ENCODE measurements at places on chromosomes 6 and 20.
A peak's percentile ranks its signal among the peaks of the same experiment; 100 is the strongest.

DNA sequence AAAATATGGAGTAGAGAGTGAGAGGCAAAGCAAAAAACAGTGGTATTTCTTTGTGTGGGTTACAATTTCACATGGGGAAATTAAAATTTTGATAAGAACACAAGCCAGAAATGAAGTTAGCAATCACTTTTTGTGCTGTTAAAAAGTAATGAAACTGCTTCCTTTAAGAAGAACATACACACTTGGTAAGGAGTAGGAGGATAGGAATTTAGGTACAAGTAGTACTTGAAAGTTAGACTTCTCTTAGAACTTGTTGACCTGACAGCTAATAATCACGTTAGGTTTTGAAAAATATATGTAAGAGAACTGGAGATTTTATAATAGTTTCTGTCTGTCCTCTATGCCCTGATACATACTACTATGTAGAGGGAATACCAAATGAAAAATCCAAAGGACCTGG lies 260.8 kb downstream of the ADGRB3 start:
- DNase-seq: no peak

DNA sequence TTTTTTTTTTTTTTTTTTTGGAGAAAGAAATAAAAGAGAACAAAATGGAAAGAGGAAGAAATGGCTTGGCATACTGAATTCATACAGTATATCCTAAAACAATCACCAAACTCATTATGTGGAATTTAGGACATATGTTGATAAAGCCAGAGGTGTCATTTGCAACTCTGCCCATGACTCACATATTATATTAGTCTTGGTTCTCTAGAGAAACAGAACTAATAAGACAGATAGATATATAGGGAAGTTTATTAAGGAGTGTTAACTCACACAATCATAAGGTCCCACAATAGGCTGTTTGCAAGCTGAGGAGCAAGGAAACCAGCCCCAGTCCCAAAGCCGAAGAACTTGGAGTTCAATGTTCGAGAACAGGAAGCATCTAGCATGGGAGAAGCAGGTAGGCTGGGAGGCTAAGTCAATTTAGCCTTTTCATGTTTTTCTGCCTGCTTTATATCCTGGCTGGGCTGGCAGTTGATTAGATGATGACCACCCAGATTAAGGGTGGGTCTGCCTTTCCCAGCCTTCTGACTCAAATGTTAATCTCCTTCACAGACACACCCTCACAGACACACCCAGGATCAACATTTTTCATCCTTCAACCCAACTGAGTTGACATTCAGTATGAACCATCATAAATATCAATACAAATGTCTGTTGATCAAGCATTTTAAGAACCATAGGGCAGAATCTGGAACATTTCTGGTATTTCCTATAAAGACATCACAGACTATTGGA lies 102.3 kb downstream of the UBE3D start:
- no peak for DNase-seq

- DNase-seq: no peak
These were observed 303.4 kb downstream of the THBS2 start for GRCh38 chr6:168949981-168950857.

- peak; percentile 29 for DNase-seq
These were observed 717 bp downstream of the CSNK2A1 start for GRCh38 chr20:542777-543368.

DNA sequence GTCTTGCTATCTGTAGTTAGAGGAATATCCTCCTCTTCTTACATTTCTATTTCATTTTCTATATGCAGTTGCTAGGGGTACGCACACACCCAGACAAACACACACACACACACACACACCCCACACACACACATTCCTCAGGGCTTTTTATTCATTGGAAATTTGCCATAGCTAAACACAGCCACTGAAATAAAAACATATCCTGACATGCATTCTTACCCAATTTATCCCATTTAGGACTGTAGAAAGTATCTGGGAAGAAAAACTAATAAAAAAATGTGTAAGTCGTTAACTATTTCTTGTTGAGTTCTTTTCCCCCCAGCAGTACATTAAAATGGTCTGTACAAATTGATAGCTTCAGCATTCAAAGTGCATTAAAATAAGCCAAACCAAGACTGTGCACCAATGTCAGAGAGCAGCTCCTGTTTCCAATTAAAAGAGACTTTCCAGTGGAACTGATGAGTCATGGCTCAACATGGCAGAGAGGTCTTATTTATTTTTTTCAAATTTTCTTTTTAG lies 357.9 kb upstream of the AGPAT4 start:
- no peak for DNase-seq

DNA sequence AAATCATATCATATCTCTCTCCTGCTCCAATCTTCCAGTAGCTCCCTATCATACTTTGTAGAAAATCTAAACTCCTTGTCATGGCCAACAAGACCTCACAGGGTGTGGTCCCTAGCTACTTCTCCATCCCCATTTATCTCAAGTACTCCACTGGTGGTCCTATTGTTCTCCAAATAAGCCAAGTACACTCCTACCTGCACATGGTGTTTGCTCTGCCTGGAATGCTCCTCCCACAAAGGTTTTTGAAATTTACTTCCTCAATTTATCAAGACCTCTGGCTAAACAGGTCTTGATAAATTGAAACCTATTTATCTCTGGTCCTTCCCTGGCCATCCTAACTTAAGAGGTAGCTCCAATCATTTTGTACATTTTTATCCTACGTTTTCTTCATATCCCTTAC lies 12.1 kb downstream of the TMX4 start:
- DNase-seq: peak; percentile 43

- DNase-seq: peak; percentile 32
These were observed 65.2 kb downstream of the RIPOR3 start for GRCh38 chr20:50625986-50626677.

- DNase-seq: no peak
These were observed 38.1 kb downstream of the CDS2 start for GRCh38 chr20:5164645-5165625.

- DNase-seq: no peak
These were observed 191.1 kb downstream of the ZMYND8 start for GRCh38 chr20:47165376-47165865.

- no peak for DNase-seq
These were observed 28.0 kb downstream of the PNLDC1 start for GRCh38 chr6:159828074-159828473.

- peak; percentile 30 for DNase-seq
These were observed 401.9 kb downstream of the THBS2 start for GRCh38 chr6:168851460-168852375.

DNA sequence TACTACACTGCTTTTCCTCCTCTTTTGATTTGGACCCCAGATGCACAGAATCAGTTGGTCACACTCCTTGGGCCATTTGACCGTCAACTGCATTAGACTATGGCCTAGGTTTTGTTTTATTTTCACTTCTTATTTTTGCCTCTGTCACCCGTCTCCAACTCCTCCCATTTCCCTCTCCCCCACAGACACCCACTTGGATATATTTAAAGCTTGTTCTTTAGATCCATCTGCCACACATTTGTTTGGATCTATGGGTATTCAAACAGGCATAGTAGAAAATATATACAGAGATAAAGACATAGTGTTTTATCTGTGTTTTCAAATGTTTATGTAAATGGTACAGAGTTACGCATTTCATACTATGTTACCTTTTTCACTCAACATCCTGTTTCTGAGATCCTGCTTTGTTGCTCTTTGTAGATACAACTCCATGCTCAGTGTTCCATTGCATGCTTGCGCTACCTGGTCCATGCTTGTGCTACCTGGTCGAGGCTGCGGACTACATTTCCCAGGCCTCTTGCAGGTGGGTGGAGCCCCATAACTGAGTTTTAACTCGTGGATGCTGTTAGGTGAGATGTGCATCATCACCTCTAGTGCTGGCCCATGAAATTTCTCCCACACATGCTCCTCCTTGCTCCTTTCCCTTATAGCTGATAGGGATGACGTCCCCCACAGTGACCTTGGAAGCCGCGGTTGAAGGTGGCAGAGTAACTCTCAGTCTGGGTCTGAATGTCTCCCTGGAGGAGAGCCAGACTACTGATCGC lies 11.5 kb upstream of the PREX1 start:
- DNase-seq: no peak

DNA sequence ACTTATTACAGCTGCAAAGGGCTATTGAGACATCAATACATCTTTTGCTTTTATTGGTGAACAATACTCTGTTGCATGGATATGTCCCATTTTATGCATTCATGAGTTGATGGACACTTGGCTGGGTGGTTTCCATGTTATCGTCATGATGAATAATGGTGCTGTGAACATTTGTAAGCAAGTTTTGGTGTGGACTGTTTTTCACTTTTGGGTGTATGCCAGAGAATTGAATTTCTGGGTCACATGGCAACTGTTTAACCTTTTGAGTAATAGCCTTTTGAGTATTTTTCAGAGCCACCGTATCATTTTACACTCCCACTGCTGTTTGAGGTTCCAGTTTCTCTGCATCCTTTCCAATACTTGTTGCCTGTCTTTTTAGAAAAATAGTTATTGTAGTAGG lies 107.0 kb downstream of the JARID2 start:
- DNase-seq: peak; percentile 22

DNA sequence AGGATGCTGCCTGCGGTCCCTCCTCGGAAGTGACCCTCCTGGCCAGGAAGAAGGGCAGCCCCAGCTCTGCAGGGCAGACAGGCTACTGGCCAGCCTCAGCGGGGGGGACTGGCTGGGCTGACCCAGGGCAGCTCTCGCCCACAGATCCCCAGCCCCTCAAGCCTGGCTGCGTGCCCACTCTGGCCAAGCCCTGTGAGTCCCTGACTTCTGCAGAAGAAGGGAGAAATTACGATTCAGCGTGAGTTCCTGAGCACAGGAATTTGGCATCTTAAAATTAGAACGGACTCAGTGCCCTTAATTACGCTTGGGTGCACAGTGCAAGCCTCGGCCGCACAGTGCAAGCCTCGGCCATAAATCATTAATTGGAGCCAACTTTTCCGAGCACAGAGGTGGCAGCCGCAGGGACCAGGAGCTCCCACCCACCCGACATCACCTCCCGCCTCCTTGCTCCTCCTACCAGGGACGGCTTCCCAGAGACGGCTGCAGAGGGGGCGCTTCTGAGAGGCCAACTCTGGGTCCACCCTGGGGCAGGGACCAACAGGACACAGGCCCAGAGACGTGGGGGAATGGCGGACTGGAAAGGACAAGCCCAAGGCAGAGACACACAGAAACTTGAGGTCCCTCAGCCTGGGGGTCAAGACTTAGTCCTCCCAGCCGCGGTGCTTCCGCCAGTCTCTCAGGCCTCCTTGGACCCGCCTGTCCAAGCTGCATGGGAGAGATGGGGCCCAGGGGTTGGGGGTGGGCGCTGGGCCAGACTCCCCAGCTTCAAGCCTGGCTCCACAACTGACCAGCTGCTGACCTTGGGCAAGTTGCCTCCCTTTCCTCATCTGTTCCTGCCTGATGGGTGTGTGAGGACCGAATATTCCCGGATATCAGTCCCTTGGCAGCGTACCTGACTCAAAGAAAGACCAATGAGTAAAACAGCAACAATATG lies 165.4 kb downstream of the TAF4 start:
- DNase-seq: no peak

- DNase-seq: no peak
These were observed 6.7 kb downstream of the OPN5 start for GRCh38 chr6:47788498-47788884.

- no peak for DNase-seq
These were observed 36.6 kb downstream of the CRISP2 start for GRCh38 chr6:49676671-49677281.

DNA sequence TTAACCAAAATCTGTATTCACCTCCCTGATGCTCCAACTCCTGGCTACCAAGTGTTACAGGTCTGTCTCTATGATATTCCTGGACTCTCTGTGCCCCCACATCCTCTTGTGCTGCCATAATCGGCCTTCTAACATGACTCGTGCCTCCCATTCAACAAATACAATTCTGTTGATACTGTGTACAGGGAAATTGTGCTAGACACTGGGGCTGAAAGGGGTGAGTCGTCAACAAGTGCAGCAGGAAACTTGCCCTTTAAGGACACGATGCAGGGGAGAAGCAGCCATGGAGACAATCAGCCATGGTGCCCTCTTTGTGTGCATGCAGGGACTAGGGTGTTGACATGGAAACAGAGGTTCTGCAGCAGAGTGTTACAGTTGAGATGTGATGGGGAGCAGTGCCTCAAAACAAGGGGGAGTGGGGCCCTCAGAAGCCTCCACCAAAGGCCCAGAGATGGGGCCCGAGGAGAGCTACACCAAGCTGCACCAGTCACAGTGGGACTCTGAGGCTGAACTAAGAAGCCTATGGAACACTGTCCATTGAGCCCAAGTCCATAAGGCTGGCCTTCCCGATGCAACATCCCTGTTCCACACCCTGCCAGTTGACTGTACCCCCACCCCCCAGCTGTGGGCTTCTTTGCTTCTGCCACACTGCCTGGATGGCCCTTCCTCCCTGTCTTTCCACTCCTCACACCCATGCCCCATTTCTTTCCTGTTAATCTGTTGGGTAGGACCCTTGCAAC lies 3.1 kb downstream of the PCED1A start:
- no peak for DNase-seq

DNA sequence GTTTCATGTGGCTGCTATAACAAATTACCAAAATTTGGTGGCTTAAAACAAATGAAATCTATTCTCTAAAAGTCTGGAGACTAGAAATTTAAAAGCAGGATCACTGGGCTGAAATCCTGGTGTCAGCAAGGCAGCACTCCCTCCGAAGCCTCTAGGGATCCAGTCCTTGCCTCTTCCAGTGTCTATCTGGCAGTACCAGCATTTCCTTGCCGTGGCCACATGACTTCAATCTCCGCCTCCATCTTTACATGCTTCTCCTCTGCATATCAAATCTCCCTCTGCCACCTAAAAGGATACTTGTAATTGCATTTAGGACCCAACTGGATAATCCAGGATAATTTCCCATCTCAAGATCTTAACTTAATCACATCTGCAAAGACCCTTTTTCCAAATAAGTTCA lies 30.2 kb downstream of the ARHGAP18 start:
- DNase-seq: no peak

- no peak for DNase-seq
These were observed 66.8 kb upstream of the HMGN3 start for GRCh38 chr6:79301290-79301689.

- DNase-seq: no peak
These were observed 41.2 kb upstream of the NHSL1 start for GRCh38 chr6:138540468-138540867.

DNA sequence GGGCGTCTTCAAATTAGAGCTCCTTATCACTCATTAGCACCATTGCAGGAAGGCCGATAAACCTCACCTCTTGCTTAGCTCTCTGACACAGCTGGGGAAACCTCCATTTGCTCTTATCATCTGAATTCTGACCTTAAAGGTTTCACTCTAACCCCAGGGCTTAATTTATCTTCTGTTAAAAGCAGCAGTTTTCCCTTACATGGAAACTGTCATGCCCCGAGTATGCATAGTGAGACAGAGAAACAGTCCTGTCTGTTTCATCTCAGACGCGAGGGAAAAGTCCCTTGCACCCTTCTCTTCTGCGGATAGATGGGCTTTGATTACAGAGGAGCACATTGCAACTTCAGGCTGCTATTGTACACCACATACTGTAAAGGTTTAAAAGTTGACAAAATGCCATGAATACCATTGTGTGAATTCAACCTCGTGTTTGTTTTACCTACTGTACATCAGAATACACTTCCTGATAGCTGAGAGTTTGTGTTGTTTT lies 191.5 kb upstream of the BMP2 start:
- DNase-seq: no peak

DNA sequence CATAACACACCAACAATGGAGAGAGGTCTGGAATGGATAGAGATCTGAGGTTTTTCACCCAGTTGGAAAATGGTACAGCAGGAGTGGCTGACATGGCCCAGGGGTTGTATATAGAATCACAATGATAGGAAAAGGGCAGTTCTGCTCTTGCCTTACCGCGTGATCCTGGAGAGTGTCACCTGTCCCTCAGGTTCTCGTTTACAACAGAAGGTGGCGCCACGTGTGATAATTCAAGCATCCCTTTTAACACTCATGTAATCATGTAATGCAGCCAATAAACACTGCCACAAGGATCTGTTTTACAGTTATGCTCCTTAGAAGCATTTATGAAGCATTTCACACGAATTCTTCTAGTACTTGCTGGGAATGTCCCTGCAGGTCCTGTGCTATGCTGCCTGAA lies 12.9 kb upstream of the WFDC2 start:
- DNase-seq: peak; percentile 57

All from NCI-H345 (cell line).